ENCODE measurements at places on chromosomes 1 and 21.

- no peak for DNase-seq
Measured at GRCh38 chr1:70317087-70317486, 37.4 kb downstream of the ANKRD13C start.

- no peak for DNase-seq
Measured at GRCh38 chr1:119253366-119253765, 112.9 kb upstream of the WARS2 start.

DNA sequence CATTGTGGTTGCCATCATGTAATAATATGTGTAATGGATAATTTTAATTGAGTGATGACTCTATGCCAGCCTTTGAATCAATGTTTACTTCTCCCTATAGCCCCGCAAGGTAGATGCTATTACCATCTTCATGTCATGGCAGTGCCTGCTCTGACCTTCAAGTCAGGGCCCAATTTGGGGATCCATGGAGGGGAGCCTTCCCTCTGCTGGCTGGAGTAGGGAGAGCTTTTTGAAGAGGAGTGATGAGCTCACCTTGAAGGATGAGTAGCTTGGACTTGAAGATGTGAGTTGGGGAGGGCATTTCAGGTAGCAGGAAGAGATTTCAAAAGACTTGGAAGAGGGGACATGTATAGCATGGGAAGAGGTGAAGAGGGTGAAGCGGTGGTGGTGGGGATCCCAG lies 189.2 kb downstream of the FOXD2 start:
- no peak for DNase-seq

DNA sequence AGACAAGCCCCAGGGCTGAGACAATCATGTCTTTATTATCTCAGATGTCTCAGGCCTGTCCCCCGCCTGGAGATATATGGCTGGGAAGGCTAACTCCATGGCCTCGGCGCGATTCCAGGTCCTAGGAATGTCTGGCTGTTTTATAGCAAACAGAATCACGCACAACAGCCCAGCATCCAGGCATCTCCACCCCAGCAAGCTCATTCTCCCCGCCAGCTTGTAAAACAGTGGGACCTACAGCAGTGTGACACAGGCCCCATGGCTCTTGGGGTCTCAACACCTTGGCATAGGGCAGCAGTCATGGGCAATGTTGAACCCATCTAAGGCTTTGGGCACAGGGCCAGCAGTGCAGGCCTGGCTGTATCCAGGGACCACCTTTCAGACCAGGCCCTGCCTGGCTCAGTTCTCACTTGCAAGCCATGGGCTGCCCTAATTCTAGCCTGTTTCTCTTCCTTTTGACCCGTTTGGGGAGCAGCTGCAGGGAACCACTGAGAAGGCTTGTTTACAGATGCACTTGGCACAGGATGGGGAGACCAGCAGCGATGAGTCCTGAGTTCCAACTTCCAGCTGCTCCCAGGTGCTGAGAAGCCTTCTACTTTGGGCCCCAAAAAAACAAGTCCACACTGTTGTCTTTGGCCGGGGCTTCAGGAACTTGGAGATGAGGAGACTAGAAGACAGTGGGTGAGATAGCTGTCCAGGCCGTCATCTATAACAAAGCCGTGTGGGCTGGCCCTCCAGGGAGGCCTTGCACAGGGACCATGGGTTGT lies 34.4 kb downstream of the WNT4 start:
- no peak for DNase-seq

DNA sequence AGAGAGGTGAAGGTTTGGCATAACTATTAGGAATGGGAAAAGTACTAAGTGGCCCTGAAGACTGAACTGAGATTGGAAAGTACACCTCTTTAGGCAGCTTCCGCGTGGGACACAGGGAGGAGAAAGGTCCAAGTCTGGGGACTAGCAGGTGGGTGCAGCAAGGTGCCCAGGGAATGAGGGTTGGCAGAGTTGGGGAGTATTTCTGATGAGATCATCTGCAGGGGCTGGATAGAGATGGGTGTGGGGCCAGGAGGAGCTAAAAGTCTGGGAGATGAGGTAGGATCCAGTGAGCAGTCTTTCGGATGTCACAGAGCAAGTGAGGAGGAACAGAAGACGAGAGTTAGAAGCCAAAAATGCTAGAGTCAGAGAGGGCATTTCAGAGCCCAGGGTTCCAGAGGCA lies 36.1 kb downstream of the CDCA8 start:
- no peak for DNase-seq

DNA sequence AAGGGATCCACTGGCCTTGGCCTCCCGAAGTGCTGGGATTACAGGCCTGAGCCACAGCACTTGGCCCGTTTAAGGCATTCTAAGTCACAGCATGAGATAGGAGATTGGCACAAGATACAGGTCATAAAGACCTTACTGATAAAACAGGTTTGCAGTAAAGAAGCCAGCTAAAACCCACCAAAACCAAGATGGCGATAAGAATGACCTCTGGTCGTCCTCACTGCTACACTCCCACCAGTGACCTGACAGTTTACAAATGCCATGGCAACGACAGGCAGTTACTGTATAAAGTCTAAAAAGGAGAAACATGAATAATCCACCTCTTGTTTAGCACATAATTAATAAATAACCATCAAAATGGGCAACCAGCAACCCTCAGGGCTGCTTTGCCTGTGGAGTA lies 33.3 kb upstream of the RCC2 start:
- DNase-seq = no peak

DNA sequence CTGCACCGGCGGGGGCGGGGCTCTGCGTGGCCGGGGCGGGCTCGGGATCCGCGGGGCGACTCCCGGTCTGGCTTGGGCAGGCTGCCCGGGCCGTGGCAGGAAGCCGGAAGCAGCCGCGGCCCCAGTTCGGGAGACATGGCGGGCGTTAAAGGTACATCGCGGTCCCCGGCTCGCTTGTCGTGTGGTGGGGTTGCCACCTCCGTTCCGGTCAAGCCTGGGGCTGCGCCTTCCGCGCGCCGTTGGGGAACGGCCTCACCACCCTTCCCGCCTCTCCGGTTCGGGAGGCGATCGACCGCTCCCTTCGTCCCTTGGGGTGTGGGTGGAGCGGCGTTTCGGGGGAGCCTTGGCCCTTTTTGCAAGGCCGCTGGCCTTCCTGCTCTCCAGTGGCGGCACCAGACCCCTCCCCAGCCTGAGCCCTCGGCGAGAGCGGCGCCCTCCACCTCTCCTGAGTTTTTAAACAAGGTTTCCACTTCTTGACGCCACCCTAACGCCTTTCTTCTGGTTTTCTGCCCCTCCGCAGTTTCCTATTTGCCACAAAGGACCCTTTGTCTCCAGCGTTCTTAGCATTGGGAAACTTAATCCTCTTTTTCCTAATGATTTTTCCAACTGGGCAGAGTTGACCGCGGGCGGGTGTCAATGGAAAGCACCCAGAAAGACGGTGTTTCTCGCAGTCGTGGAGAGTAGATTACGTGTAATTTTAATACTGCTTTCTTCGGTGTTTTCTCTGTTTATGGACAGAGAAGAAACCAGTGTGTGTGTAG lies at the start of the genes LEPR and LEPROT:
Gene LEPR (plus strand): TSS at position 79 of the 761 bp plus-strand sequence. CDS start 144,898 bp downstream, outside the sequence.
Gene LEPROT (plus strand): TSS at position 79 of the 761 bp plus-strand sequence. CDS start 57 bp downstream, at position 136.
- no peak for DNase-seq

DNA sequence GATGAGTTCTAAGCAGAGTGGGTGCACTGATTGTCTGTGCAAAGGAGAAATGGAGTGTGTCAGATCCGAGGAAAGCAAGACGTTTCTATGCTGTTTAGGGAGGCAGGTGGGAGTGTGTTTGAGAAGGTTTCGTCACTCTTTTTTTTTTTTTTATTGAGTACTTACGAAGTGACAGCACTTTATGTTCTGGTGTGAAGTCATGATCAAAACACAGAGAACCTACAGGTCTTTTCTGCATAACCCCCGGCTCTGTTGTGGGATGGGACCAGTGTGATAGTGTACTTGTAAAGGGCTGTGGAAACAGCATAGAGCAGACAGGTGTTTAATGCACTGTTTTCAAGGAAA lies 26.7 kb downstream of the MIA3 start:
- no peak for DNase-seq

GRCh38 chr1:113811156-113811887 lies 954 bp downstream of the RSBN1 start:
- DNase-seq = no peak

DNA sequence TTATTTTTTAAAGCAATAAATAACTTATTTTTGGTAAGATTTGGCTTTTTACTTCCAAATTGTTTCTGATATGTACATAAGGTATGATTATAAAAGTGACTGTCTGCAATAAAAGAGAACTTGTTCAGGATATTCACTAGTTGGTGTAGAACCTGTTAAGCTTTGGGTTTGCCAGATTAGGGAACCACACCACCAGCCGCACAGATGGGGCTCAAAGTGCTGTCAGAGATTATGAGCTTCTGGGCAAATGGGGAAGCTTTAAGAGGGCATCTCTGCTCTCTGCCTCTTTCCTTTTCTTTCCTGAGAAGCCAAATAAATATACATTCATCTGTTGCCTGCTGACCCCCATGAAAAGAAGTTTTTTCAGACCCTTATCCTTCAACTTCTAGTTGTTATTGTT lies 25.4 kb downstream of the IVNS1ABP start:
- no peak for DNase-seq

GRCh38 chr1:182087304-182087703 lies 25.8 kb upstream of the ZNF648 start:
- no peak for DNase-seq

- DNase-seq = no peak
Measured at GRCh38 chr1:208643005-208643597, 398.9 kb upstream of the PLXNA2 start.

DNA sequence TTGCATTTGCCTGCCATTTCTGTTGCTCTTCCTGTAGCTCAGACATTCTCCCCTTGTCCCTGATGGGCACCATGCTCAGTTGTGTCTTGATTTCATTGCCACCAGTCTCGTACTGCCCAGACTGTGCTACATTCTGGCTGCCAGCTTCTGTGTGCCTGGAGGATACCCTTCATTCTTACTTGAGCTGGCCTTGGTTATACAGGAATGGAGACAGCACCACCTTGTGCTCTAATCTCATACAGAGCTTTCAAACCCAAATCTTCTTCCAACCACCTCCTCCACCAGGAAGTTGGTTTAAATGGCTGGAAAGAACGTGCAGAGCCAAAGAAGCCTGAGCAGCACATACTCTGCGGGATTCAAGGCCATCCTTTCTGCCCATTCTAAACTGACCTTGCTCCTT lies 165.3 kb downstream of the SLC35F3 start:
- DNase-seq = no peak

DNA sequence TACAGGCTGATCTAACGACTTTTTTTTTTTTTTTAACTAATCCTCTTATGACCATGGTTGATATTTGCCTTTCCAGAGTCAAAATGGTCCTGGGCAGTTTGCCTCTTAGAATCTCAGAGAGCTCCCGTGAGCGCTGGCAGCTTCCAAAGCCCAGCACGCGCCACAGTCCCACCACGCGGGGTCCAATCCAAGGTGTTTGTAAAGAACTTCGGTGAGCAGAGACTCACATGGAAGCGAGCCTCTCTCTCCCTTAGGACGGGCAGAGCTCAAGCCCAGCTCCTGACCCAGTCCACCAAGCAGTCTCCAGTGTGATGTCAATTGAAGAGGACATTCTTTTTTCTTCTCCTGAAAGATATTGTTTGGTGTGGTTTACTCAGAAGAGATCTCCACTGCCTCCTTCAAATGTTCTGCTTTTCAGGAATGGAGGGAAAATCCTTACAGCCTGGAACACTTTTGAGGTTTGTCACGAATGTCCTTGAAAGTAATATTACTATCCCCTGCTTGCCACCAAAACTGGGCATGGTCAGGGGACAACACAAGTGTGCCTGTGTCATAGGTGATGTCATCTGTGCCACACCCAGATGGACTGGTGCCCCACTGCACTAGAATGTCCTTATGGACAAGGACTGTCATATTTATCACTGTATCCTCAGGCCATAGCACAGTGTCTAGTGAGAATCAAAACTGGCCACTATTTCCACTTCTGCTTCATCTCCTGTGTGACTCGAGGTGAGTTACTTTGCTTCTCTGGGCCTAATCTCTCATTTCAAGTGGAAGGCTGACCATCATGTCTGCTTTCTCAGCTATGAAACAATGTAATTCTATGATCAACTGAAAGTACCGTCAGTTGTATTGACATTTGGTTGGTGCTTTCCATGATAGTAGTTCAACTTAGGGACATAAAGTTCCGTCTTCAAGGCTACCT lies 97.4 kb upstream of the EDEM3 start:
- DNase-seq = no peak

DNA sequence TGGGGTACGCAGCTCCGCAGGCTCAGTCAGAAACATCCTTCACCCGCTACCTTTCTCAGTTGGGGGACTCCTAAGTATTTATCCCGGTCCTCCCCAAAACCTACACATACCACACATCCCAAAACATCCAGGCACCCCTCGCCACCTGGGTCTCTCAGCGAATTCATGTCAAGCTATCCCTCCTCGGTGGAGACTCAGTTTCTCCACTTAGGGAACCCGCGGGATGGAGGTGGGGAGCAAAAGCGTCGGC lies 1.3 kb upstream of the ZBTB7B start:
- DNase-seq = no peak

- no peak for DNase-seq
Measured at GRCh38 chr1:170356585-170356984, 175.4 kb upstream of the GORAB start.

- DNase-seq = no peak
Measured at GRCh38 chr1:229572286-229572685, 13.8 kb upstream of the ABCB10 start.

DNA sequence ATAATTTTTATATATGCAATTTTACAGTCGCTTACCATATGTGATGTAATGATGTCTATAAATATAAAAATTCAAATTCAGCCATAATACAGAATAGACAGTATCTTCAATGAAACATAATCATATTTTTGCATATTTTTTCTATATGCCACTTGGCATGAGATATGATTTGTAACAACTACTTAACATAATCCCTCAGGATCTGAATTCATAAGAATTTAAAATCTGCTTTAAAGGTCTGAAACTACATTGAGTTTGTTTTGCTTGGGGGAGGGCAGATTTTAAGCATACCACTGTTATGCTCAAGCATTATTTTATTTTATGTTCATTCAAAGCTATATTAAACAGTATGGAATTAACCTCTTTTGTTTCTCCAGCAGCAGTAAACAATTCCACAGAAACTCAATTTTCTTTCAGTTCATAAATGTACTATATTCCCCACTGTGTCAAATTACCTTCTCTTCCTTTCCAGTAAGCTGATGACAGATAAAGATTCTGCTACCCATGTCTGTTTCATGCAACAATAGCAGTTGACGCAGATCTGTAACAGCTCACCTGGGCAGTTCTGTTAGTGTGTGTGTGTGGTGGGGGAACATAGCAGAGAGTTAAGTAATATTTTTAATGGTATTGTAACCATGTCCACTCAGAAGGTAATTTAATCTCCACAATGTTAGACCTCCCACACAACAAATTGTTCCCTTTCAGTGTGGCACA lies 224.8 kb downstream of the NTNG1 start:
- DNase-seq = no peak

GRCh38 chr1:246032984-246033383 lies 474.1 kb downstream of the SMYD3 start:
- no peak for DNase-seq

GRCh38 chr21:32705139-32705538 lies 22.7 kb downstream of the SYNJ1 start:
- DNase-seq = no peak

Measured in activated T-cell treated with anti-CD3 and anti-CD28 coated beads for 48 hours (primary cell).